Osteoblast (primary cell): ENCODE measurements at places on chromosomes 11 and 22. TPM values are rescaled to one million over a fixed set of nuclear protein-coding genes. Genes with fewer than 3 reads are reported as not detected.

DNA sequence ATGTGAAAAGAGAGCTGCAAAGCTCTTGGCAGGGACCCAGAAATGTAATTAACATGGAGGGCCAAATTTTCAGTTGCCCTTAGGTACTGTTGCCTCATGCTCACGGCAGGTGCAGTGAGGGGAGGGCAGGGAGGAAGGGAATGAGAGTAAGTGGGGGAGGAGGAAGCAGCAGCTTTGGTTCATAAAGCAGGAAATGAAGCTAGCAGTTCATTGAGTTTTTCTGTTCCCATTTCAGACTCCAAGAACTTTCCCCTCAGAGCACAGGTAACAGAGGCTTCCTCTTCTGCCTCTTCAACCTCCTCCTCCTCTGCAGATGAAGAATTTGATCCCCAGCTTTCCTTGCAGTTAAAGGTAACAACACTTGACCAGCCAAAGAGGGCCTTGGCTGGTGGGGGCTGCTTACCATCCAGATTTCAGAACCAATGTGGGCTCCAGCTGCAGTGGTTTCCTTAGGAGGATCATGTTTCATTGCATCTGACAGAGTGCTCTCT lies 57.9 kb upstream of the PARVA start:
- DNase-seq, result peak; percentile 10

- DNase-seq, result no peak
These were observed 22.5 kb downstream of the P4HA3 start for GRCh38 chr11:74288911-74289310.

Gene WBP2NL
- under 0.01 and 0.72 TPM in 2 replicates for total RNA-seq

DNA sequence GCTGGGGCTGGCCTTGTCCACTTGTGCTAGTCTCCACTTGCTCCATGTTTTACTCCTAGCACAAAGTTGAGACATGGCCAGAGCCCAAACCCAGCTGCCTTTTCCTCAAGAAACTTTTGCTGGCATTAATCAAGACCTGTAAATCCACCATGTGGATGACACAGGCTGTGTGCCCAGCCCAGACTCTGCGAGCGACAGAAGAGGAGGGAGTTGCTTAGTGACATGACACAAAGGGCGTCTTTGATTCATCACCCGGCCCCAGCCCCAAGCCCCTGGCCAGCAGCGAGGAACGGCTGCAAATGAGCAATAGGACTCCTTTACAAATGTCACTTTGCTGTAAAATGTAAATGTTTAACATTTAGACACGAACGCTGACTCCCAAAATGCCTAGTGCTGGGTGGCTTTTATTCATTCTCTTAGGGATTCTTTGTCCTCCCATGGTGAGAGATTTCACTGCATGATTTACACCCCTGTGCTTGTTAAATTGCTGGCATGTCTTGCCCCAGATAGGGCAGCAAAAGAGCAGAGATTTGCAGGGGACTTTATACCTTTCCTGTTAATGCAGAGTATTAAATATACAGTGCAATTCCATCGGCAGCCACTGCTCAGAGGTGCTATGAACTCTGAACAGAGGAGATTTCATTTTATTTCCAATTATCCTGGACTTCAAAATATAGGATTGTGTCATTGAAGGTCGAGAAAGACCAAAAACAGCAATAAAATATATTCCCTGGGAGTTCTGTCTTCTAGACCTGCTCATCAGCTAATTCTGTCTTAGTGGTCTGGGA lies 263.6 kb upstream of the NCAM1 start:
- DNase-seq, result no peak

Gene CREB3L1
- total RNA-seq, result 30.1 and 33.3 TPM in 2 replicates

- DNase-seq, result no peak
These were observed 56.6 kb upstream of the CCDC188 start for GRCh38 chr22:20207277-20208025.

Gene RHOD
- total RNA-seq, result 26.8 and 27.5 TPM in 2 replicates

Gene ASPHD2
- total RNA-seq, result 3.2 and 6.2 TPM in 2 replicates

DNA sequence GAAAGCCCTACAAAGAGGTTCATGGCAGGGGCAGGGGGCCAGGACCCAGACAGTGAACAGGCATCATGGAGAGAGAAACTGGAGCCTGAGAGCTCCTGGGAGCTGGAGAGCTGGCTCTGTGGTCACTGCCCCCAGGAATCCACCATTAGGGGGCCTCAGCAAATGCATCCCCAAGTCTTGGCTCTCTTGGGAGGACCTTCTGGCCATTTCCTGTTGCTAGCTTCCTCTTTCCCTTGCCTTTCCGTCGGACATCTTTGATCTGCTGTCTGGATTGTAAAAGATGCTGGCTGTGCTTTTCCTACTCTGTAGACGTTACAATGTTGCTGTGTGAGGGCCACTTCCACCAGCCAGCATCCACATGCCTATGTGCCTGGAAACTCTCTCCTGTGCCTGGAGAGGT lies 7.1 kb upstream of the CRYBB2 start:
- no peak for DNase-seq

DNA sequence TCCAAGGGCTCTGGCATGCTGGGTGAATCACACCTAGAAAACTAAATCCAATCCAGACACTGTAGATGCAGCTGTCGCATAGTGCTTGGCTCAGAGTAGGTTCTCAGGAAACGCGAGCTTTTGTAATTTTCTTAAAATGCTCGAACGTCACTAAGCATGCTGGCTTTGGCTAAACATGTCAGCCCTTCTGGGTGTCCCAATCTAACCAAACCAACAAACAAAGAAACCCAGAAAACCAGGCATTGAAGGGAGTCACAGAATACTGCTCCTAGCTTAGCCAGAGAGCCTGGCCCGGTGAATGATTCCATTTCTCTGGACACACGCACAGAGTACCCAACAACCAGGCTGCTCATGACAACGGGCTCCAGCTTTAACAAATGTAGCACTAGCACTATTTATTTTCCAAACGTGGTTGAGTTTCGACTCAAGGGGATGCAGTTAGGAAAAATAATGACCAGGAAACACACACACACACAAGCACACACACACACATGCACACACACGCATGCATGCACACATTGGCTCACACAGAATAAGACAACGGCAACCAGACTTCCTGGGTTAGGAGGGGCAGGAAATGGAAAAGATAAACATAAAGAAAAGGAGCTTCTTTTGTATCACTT lies 492.6 kb downstream of the MIAT start:
- DNase-seq, result no peak

DNA sequence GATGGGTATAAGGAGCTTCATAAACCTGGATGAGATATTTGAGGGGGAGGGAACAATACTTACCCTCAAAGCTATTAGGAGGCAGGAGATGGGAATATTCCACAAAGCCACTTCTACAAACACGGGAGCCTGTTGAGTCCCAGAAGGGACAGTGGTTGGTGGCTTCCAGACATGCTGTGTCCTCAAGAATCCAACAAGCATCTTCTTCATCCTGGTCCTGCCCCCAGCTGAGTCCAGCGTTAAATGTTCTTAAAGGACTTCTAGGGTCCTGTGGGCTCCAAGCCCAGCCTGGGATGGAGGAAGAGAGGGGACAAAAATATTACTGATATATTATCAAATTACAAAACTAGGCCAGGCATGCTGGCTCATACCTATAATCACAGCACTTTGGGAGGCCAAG lies 2.3 kb downstream of the CSKMT start:
- DNase-seq, result no peak

DNA sequence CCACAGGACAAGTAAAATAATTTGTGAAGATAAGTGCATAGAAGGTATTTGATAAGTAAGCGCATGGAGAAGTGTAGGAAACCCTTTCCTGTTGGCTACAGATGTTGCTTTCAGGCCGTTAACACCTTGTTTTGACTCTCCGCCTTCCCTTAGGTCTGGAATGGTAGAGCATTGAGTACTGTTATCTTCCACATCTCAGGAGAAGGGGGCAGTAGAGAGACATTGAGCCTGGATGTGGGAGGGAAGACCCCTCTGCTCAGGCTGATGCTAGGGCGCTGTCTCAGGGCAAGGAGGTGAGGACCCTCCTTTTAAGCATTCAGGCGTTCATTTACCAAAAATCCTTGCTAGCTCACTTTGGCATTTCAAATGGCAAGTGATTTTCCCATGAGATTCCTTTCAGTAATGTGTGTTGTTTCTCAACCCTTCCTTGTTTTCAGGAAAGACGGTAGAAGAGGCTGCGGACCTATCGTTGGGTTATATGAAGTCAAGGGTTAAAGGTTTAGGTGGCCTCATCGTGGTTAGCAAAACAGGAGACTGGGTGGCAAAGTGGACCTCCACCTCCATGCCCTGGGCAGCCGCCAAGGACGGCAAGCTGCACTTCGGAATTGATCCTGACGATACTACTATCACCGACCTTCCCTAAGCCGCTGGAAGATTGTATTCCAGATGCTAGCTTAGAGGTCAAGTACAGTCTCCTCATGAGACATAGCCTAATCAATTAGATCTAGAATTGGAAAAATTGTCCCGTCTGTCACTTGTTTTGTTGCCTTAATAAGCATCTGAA lies 27.0 kb upstream of the SCGB1A1 start:
- no peak for DNase-seq

Gene OLFML1
- 20.3 and 33.0 TPM in 2 replicates for total RNA-seq
